ENCODE measurements at places on chromosomes 11 and 22.
A peak's percentile ranks its signal among the peaks of the same experiment; 100 is the strongest.

DNA sequence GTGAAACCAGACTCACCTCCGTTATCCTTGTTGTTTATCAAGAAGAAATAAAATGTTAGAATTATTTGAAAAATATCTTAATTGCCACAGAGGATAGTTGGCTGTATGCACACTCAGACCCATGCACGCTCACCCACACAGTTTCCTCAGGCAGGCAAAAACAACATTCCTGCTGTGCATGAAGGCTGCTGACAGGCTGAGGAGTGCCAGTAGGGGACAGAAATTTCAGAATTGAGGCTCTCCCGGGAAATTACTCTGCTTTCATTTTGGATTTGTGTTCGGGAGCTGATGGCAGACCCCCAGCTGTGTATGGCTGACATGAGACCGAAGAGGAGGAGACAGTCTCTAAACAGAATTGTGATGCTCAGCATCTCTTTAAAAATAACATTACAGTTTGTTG is 87.5 kb downstream of the AMOTL1 start:
- DNase-seq, result no peak

GRCh38 chr22:41526226-41526829 is 17.9 kb downstream of the POLR3H start:
- no peak for DNase-seq

DNA sequence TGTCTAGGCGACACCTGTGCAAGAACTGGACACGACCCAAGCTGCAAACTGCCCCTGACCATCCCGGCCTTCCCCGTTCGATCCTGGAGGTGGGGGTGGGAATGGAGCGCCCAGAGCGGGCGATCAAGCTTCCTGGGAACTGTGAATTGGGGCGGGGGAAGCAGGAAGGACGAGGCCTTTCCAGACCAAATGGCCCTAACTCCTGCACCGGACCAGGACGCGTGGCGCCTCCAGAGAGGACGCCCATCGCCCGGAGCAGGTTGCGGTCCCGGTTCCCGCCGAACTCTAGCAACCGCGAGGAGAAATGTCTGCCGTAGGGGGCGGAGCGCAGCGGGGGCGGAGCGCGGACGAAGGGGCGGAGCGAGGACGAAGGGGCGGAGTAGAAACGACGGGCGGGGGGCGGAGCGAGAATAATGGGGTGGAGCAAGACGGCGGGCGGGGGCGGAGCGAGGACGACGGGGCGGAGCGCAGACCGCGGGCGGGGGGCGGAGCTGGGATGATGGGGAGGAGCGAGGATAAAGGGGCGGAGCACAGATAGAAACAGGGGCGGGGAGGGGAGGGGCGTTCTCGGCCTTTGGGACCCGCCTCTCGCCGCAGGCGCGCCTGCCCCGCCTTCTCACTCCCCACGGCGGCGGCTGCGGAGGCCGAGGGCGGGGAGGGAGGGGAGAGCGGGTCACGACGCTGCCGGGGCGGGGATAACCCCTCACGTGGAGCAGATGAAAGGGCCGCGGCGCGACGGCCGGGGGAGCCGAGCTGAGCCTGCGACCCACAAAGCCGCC is at the start of gene ZNRF3:
Gene ZNRF3 (plus strand): TSS at position 695 of the 779 bp plus-strand sequence. CDS start 195 bp downstream, outside the sequence.
- peak; percentile 57 for DNase-seq

- DNase-seq, result no peak
Measured at GRCh38 chr11:6452219-6452618, 11.4 kb upstream of the HPX start.

- no peak for DNase-seq
Measured at GRCh38 chr22:27918341-27919221, 475 bp downstream of the PITPNB start.

- no peak for DNase-seq
Measured at GRCh38 chr11:71997594-71997993, 1.1 kb upstream of the IL18BP start.

DNA sequence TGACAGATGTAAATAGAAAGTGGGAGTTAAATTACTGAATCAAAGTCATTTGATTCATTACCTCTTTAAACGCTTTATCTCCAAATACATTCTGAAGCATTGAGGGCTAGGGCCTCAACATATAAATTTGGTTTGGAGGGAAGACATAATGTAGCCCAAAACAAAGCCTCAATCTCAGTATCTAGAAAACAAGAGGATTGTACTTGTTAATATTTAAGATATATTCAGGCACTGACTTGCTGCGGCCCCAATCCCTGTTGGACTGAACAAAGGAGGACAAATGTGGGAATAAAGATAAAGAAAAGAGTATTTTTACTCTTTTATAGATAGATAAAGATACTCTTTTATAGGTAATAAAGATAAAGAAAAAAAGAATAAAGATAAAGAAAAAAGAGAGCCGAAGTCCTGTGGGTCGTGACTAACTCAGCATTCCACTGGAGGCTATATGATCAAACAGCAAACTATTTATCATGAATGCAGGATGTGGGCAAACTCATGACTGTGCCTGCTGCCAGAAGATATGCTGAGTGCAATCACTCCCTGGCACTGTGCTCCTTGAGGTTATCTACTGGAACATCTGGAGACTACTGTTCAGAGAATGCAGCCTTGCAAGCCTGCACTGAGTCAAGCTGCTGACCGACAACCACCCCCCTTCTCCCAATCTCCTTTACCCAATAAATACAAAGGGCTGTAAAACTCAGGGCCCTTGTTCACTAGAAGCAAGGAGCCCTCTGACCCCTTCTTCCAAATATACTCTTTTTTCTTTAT is 6.9 kb downstream of the OR10V1 start:
- peak; percentile 78 for DNase-seq

- no peak for DNase-seq
Measured at GRCh38 chr11:64219354-64219684, 6.7 kb downstream of the TRPT1 start.

Measured in non-pigmented ciliary epithelial cell (primary cell).